ENCODE measurements at places on chromosomes 5 and 9.

DNA sequence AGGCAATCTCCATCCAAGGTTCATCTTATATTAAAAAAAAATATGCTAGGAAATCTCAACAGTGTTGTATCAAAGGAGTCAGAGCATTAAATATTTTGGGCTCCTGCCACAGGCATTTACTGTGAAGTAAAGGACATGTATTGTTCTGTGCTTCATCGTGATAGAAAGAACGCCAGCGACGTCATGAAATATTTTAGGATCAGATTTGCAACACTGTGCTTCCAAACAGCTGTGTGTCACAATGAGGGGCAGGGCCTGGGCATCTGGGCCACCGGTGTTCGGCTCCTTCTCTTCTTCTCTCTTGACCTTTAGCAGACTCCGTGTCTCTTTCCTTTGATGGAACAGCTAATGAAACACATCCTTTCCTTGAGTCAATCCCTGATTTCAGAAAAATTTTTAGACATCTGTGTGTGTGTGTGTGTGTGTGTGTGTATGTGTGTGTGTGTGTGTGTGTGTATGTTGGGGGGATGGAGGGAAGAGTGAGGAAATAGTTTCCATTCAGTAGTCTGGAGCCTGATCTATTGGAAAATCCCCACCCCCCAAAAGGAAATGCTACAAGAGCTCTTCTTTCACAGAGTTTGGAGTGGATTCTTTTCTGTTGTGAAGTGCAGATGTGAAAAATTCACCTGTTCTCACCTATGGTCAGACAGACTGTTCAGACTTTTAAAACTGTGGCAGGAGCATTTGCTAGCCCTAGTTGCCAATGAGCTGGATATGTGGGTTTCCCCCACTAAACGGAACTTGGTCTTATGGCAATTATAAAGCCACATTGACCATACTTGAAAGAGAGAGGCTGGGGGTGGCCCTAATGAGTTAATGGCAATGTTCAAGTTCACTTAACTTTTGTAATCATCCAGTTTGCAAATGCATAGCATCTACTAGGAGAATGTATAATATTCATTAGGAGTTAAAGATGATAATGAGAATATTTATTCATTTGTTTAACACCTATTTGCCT is 18.1 kb upstream of the TNC start:
- no peak for DNase-seq

DNA sequence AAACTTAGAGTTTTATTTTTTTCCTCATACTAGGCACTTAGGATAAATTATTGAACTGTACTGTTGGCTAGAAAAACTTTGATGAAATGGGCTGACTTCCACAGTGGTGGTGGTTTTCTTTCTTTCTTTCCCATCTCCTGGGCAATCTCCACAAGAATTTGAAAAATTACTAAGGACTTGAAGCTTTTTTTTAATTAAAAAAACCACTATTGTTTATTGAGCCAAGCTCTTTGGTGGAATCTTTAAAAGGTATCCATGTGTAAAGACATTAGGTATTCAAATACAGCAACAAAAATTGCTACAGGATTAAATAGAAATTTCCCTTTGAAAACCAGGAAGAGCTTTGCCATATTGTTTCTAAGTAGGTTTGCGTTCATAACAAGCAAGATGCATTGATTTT is 14.1 kb downstream of the MARCHF6 start:
- no peak for DNase-seq

DNA sequence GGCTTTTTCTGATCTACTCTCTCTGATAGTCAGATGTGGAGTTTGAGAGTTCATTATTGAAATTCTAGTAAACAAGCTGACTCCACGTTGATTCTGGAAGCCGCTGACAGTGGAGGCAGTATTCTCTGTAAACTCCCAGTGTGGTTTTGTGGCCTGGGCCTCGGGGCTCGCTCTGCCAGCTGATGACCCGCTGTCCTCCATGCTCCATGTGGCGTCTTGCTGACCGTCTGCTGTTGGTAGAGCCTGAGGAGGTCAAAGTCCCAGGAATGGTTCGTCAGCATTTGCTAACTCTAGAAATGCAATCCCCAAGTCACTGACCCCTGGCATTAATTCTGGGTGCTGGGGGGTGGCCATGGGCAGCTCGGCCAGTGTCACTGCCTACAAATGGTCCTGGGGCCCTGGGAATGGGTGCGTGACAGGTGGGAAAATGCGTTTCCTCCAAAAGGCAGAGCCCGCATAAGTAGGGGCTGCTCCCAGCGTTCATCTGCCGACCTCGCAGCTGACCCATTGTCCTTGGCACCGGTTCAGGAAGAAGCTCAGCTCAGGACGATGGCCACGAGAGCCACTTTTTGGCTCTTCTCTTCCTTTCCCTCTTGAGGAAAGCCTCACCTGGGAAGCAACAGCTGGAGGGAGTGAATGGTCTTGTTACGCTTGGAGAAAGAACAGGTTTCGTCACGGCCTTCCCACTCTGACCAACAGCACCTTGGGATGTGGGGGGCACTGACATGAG is 55.1 kb downstream of the MRPL36 start:
- DNase-seq: no peak

- DNase-seq: no peak
These were observed 607 bp upstream of the HNRNPAB start for GRCh38 chr5:178203670-178204181.

GRCh38 chr5:14716755-14717752 is 52.5 kb downstream of the OTULIN start:
- no peak for DNase-seq

DNA sequence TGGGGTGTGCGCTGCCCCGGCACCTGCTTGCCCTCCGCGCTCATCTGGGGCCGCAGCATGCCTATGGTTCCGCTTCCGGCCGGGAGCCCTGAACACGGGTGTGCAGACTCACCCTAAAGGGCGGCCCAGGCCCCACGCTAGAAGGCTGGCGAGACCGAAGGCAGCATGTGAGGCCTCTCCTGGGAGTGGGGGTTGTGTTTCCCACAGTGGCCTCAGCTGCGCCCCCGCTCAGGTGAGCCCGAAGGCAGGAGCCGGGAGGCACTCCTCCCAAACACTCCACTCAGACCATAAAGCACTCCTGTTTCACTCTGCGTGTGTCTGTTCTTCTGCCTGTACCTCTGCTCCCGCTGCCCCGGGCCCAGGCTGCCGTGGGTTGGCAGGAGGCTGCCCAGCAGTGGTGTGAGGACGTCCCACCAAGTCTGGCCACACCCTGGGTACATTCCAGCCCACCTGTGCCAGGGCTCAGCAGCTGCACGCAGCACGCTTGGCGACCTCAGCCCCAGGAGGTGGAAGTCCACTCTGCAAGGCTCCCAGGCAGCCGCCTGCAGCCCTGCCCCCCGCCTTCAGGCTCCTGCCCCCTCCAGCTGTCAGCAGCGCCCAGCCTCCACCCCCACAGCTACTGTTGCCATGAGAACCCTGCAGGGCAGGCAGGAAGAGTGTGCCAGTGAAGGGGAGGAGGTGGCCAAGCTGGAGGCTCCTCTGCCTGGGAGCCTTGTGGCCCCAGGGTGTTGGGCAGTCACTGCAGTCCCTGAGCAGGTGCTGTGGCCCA is 1.2 kb upstream of the AJM1 start:
- DNase-seq: no peak

GRCh38 chr5:43068037-43068436 is 27.9 kb upstream of the ANXA2R start:
- DNase-seq: no peak

DNA sequence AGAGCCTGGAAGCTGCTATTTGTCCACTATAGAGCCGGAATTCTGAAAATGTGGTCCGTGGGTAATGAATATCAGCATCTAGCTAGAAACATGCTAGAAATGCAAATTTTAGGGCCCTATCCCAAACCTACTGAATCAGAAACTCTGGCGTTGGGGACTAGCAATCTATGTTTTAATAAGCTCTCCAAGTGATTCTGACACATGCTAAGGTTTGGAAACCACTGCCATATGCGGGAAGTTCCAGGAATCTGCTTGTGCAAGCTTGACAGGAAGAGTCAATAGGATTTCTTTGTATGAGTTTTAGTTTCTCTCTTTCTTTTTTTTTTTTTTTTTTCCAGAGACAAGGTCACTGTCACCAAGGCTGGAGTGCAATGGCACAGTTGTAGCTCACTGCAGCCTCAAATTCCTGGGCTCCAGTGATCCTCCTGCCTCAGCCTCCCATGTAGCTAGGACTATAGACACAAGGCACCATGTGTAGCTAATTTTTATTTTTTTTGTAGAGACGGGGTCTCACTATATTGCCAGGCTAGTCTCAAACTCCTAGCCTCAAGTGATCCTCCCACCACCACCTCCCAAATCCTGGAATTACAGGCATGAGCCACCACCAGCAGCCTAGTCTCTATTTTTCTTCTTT is 26.4 kb upstream of the CARNMT1 start:
- no peak for DNase-seq

DNA sequence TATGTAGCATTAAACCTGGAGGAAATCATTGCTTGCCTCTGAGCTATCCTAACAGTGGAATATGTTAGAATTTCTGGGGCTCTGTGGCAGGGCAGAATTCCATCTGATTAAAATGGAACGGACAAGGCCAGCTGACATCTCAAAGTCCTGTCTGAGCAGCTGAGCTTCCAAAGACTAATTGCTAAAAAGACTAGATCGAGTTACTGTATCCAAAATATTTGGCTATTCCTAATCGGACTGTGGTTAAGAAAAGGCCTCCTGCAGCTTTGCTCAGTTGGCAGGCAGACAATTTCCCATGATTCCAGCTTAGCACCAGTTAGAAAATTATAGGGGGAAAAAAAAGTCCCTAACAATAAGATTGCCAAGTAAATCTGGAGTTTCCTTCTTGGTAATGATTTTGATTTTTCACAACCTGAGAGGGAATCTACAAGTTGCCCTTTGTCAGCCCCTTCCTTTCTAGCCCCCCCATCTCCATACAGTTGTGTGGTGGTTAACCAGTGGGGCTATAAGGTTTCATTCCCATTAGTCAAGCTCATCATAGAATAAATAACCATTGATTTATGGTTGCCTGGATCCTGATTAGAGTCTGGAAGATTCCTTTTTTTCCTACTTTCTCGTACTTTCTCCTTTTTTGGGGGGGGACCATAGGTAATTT is 26.4 kb downstream of the PTGR1 start:
- DNase-seq: no peak

- no peak for DNase-seq
These were observed 77.6 kb upstream of the SAP30L start for GRCh38 chr5:154368041-154368800.

- no peak for DNase-seq
These were observed 100.2 kb upstream of the RAI14 start for GRCh38 chr5:34555699-34556508.

DNA sequence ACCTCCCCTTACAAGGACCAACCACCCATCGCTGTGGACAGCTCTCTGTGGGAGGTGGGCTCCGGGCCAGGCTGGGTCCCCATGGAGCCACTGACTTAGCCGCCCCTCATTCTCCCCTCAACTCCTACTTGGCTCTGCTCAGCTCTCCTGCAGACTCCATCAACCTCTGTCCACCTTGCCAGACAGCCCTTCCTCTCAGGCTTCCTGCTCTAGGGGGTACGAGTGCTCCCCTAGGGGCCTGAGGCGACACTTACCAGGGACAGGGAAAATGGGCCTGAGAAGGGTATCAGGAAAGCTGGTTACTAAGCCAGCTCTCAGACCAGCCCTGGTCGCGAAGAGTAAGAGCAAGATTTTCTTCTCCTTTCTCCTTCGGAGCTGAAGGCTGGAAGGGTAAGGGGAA is 43.9 kb downstream of the SHB start:
- no peak for DNase-seq

DNA sequence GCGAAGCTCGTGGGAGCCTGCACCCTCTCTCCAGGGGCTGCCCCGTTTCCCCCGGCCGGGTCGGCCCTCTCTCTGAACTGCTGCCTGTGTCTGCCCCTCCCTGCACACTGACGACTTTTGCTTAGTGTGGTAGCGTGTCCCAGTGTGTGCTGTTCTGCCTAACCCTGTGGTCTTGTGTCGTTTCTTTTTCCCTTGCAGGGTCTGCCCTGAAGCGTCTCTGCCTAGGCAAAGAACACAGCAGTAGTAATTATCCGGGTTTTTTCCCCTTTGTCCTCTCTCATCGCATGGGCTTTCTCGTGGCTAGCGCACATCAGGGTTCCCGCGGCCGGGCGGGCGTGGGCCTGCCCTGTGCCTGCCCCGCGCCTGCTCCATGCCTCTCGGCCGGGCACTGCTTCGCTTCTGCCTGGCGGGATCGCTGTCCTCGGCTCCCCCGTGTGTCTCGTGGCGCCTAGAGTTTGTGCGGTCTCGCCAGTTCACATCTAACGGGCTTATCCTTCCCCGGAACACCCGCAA is 122.7 kb downstream of the WNK2 start:
- DNase-seq: no peak

- DNase-seq: no peak
These were observed 360.9 kb downstream of the KDM4C start for GRCh38 chr9:7118633-7119032.

DNA sequence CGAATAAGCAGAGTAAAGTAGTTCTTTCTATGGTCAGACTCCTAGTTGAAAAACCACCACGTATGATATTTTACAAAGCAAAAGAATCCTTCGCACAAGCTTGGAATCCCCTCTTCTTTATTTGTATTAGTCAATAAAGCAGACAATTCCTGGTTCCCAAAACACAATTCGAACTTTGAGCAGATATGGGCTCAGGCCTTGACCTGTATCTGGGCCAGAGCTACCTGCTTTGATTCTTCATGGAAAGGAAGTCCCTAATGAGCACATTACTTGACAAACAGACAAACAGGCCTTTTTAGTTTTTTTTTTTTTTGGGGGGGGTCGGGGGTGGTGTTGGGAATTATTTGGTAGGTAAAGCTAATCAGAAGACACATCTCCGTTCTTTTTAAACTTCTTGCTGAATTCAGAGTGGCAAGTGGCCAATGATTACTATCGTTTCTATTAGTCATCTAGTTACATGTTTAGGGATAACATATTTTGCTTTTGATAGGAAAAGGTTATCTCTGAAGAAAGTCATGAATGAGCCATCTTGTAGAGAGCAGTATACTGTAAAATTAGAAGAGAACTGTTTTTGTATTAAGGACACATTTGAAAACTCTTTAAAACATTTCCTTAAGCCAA is 116.6 kb upstream of the HMHB1 start:
- DNase-seq: no peak
